Immature natural killer cell (primary cell): ENCODE measurements at places on chromosomes 6 and 20. TPM values are rescaled to one million over a fixed set of nuclear protein-coding genes. Genes with fewer than 3 reads are reported as not detected.

The ILRUN gene
- 19.3 TPM for polyA plus RNA-seq

The SULF2 gene
- 3.7 TPM for polyA plus RNA-seq

The MARCKS gene
- polyA plus RNA-seq: 0.12 TPM

The KCNK5 gene
- polyA plus RNA-seq: not detected

The HELZ2 gene
- 11.3 TPM for polyA plus RNA-seq

The PNPLA1 gene
- not detected for polyA plus RNA-seq

GRCh38 chr6:166782520-166782919, 155.5 kb upstream of the RPS6KA2 start:
- no peak for DNase-seq

GRCh38 chr6:44967481-44967880, 360.6 kb upstream of the RUNX2 start:
- no peak for DNase-seq

DNA sequence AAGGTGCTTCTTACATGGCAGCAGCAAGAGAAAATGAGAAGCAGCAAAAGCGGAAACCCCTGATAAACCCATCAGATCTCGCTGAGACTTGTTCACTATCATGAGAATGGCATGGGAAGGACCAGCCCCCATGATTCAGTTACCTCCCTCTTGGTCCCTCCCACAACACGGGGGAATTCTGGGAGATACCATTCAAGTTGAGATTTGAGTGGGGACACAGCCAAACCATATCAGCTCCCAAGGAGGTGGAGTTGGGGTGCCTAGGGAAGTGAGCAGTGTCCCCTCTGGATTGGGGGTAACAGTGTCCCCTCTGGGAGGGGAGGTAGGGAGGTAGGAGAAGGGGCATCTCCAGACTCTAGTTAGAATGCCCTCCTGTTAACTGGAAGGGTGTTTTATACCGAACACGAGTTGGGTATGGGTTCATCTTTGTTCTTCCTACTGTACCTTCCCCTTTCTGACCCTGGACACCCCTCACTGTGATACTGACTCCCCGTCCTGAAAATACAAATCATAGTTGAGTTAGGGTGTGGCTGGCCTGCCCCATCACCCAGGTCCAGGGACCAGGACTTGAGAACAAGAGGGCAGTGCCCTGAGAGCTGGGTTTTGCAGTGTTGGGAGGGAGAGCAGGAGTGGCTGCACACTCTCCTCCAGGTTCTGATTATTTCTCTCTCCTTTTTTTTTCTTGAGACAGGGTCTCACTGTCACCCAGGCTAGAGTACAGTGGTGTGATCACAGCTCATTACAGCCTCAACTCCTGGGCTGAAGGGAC, 62.0 kb downstream of the EFCAB8 start:
- DNase-seq: no peak

DNA sequence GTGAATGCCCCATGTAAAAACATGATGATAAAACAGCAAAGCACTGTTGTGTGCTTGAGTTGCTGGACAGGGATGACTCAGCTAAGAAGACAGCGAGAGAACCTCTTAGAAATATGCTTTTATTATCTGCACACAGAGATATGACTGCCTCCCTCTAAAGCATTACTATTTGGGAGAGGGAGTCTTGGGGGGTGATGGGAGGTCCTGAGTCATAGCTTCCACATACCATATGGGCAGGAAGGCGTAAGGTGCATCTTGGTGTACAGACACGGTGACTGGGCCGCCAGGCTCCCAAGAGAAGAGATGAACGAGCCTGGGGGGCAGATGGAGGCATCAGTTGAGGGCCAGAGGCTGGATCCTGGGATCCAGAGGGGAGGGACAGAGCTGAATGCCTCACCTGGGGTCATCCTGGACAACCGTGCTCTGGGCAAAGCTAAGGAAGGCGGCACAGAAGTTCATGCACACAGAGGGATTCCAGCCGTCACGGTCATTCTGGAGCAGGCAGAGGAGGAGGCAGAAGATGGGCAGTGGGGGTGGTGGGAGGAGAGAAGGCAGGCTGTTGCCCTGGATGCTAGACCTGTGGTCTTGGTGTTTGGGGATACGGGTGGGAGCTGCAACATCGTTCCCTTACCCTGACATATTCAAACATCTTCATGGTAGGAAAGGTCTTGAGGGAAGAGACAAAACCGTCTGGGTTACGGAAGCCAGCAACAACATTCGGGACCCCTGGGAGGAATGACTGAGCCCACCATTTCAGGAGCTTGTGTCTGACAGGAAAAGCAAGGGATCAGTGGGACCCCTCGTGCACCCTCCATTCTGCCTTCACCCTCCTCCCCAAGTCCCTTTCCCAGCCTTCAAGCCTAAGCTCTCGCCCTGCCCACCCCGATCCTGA, 2.0 kb downstream of the DXO start:
- DNase-seq: no peak

DNA sequence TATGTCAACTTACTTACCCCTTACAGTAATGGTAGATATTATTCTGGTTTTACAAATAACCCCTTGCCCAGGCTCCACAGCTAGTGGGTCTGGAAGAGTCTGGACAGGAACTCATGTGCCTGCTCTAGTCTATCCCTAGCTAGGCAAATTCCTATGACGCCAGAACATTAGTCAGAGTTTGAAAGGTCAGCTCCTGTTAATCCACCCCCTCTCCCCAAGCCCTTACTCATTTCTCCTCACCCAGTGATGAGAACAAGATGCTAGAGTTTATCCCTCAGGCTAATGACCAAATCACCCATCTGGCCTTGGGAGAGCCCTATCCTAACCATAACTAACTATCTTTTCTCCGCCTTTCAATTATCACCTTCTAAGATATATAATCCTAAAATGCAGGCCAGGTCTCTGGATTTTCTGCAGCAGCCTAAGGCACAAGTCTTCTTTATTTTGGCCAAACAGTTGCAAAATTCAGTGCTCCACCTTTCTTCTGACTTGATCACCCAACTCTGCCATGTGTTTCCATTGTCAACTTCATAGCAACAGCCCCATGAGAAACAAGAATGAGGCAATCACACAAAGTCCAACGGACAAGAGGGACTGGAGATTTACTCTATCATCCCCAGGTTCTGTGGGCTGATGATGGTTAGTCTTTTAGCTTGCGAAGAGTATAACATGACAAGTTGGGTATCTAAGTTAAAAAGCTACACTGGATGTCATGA, 113.3 kb downstream of the TASP1 start:
- DNase-seq: no peak

GRCh38 chr6:326896-327537, 34.7 kb downstream of the DUSP22 start:
- no peak for DNase-seq

- DNase-seq: no peak
Observed at GRCh38 chr6:138310821-138311220, 66.9 kb upstream of the SMIM28 start.

DNA sequence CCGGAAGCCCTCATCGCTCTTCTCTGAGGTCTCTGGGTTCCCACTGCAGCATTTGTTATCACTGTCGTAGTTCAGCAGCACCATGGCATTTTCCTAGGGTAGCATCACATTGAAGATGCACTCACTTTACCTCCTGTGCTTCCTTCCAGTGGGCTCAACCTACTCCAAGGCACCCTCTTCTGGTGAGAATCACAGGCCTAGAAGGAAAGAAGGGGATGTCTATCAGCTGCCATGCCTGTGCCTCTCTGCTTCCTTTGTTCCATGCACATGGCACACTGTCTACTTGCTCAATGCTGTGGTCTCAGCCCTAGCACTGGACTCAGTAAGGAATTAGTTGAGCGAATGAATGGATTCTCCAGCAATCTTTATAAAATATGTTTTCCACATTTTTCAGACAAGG, 22.6 kb downstream of the CST4 start:
- no peak for DNase-seq

DNA sequence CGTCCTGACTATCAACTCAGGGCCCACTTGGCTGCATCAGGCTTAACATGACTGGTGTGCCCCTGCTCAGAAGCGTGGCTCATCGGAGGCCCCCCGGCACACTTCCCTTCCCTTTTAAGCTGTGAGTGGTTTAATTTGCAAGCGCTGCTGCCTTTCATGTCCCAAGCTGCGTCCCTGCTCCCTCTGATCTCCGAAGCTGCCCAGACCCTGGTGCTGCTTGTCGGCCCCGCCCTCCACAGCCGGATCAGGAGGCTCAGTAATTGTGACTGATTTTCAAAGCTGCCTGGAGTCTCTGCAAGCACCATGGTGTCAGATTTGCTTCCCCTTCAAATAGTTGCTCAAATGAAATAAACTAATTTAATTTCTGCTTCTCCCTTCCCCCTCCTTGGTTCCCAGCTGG, 71.1 kb downstream of the CDH22 start:
- no peak for DNase-seq

DNA sequence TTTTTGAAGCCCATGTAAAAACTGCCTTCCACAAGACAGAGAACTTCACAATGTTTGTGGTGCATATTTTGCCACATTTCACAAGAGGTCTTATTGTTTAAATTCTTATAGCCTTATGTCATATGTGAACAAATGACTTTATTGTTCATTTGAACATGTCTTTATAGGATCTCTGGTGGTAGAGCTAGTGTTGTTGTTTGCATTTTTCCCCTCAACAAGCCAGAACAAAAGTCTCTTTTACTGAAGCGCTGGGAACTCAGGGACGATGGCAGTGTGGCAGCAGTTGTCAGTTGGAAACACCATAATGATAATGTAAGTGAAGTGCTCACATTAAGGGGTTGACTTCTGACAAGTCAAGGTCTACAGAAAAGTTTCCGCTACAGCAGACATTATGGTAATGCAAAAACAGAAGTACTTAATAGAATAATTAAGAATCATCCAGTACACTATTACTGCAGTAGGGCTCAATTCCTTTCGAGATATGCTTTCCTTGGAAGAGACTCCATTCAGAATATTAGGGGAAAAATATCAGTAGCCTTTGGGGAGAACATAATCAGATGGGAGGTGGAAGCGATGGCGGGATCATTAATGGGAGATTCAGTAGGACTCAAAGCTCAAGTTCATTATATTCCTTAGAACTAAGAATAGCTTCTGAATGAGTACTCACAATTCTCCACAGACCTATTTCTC, 180.0 kb downstream of the GJA10 start:
- DNase-seq: no peak

DNA sequence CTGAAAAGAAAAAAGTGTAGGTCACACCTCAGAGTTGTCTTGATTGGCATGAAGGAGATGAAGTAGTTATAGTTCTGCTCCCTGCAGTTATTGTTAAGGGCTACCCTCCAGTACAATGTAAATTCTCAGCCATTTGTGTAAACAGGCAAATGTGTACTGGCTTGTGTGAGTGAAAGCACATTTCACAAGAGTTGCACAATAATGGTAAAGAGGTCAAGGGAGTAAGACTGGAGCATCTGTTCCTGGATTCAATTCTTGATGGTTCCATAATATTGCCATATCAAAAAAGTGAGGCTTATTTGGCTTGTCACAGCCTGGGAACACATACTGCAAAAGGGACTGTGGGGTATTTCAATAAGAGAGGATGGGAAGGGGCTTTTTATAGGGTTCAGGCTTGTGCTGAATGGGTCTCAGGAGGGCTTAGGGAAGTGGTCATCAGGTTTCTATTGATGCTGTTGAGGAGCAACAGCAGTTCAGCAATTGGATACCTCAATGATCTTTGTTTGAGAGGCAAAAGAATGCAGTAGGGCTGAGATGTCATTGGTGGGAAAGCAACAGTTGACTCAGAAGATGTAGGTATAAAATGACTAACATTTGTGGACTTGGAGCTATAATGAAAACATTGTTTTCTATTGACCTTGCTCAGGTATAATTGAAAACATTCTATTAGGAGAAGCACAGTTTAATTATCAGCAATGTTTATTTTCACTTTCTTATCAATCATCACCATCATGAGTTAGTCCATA, 402.6 kb downstream of the BCKDHB start:
- DNase-seq: no peak
